ENCODE measurements at places on chromosomes 16 and 17.

DNA sequence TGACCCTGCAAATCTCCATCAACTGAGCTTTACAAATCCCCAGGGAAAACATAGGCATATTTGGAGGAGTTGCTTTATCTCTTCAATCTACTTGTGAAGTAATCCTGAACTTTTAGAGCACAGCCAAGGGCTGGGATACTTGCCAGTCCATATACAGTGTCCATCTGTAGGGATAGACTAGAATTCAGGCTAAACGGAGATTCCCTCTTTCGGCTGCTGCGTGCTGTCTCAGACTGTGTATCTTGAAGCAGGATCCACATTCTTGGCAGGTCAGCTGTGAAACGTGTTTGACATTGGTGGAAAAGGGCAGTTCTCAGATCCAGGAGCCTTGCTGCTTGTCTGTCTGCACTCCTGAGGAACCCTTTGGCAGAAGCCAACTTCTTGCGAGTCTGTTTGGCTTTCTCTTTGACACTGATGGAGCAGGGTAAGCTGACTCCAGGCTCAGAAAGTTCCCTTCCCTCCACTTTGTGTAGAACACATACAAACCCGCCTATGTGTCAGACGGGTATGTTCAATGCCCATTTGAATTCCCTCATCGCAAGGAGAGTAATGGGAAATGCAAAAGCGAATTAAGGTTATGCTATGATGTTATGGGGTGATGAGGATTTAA, 221.8 kb downstream of the MAP2K4 start:
- peak; percentile 31 for DNase-seq

GRCh38 chr17:6775871-6776405, at the start of gene FBXO39:
Gene FBXO39 (plus strand): TSS chr17:6776215. CDS start chr17:6779869, 3,654 bp downstream.
- DNase-seq = no peak

GRCh38 chr17:40554646-40555295, 10.5 kb downstream of the CCR7 start:
- no peak for DNase-seq

GRCh38 chr16:3836641-3837040, 43.9 kb downstream of the CREBBP start:
- DNase-seq = no peak

- DNase-seq = no peak
Observed at GRCh38 chr17:61384354-61384691, 15.3 kb upstream of the TBX2 start.

- DNase-seq = peak; percentile 65
Observed at GRCh38 chr16:22235839-22236745, 30.0 kb downstream of the EEF2K start.

GRCh38 chr16:2520097-2520783, at the start of gene AMDHD2:
Gene AMDHD2 (plus strand): TSS chr16:2520371. CDS start chr16:2520459, 88 bp downstream.
- peak; percentile 90 for DNase-seq
